ENCODE measurements at places on chromosomes 12 and 14.

GRCh38 chr12:69196302-69197288, 42.8 kb upstream of the CPSF6 start:
- DNase-seq = no peak

DNA sequence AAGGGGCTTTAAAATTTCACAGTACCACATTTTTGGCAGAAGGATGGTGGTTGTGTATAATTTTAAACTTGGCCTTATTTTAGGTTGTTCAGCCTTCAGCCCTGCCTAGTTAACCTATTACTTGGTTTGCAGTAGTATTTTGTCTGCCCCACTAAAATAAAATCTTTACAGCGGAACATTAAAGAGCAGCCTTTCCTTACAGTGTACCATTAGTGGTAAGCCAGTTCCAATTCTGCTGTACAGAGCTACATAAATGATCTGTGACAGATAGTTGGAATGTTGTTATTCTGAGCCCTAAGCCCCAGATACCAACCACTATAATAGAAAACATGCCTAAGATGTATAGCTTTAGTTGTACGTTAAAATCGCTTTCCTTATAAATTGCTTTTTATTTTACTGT, 56.2 kb downstream of the SLC38A6 start:
- no peak for DNase-seq

DNA sequence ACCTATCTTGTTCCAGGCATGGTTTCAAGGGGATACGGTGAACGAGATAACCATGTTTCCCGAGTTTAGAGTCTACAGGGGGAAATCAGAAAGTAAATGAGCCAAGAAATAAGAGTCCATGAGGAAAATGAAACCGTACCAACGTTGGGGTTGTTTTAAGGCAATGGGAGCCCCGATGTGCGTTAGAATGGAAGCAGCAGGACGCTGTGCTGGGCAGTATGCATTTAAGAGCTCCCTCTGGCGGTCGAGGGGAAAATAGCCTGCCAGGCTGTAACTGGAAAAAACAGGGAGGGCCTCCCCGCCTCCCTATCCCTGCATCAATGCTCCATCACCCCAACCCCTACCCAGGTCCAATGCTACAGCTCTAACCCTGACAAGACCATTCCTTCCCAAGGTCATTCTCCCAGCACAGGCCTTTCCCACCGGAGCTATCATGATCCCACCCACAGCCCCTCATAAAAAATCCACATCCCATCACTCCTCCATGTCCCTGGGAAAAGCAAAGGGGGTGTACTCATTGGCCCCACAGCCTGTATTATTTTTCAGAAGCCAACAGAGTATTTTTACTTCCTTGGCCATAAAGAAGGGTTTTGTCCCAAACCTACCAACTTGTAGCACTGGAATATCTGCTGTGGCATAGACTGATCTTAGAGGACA, 226.3 kb upstream of the NOS1 start:
- DNase-seq = no peak

DNA sequence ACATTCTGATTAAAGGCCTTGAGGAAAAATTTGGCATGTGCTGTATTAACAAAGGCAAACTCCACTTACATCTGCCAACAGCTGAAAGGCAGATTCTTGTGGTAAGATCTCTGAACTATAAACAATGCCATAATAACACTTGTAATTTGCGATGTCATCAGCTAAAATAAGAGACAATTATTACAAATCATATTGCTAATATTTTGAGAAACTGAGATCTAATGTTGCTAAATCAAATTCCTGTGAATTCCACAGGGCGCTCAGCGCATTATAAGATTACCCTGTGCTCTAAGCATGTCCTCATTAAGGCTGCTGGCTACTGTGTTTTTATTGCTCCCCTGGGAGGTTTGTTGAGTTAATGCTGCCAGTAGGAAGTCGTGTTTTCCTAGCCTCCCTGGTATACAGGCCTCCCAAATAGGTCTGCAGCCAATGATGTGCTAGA, 244.8 kb downstream of the DACT1 start:
- DNase-seq = no peak

- no peak for DNase-seq
These were observed 101.5 kb downstream of the TAOK3 start for GRCh38 chr12:118271183-118271582.

GRCh38 chr12:95766356-95767019, 24.1 kb downstream of the NTN4 start:
- DNase-seq = no peak

- DNase-seq = peak; percentile 43
These were observed 107.2 kb downstream of the DUSP6 start for GRCh38 chr12:89245090-89245489.

DNA sequence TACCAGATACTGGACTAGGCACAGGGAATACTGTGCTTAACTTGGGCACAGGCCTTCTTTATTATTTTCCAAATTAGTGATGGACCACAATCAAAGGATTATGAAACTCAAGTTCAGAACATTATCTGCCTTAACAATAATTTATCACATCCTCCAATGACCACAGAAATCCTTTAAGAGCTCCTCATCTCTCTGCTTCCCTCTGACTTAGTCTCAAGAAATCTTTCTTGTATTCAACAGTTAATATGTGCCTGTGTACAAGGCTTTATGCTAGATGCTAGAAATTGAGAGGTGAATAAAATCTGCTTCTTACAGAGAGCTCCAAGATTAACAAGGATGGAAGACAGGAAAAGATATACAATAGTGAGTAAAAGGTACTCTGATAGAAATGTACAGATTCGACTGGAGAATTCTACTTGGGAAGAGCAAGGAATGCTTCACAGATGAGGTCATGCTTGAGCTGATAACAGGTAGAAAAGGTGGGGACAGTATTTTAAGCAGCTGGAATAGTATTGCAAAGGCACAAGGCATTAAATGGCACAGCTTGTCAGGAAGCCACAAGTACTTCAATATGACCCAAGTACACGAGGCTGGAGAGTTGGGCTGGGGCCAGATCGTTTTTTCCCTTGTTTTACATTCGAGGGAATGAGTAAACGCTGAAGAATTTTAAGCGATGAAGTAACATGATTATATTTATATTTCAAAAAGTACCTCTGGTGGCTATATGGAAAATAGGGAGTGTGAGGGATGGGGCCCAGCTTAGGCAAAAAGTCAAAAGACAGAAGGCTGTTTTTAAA, 55.1 kb upstream of the ARID2 start:
- peak; percentile 76 for DNase-seq

- no peak for DNase-seq
These were observed 13.6 kb downstream of the SERPINA1 start for GRCh38 chr14:94374749-94375260.

DNA sequence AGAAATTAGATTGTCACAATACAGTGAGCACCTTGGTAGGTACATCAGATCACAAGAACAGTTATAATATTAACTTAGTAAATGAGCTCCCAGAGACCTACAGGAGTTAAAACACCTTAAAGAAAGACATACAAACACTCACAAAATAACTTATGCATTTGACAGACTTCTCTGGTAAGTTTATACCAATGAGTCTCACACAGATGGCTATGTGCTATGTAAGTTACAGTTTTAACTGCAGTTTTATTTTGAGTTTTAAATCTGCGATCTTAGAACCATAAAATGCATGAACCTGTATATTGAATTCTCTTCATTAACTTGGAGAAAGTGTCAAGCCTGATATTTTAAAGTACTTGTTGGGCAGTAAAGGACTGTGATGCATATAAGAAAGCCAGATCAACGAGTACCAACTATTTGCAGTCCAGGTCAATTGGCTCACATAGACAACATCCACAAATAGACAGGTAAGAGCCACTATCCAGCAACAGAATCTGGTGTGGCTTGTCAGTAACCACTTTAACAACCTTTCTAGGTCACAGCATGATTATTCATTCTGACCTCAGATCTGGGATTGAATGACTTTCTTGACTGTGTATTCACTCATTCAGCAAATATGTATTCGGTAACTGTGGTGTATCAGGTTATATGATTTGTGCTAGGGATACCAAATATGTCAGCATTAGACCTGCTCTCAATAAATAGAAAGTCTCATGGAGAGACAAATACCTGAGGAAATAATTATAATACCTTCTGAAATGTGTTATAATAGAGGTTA, 856.6 kb upstream of the MGAT4C start:
- no peak for DNase-seq

GRCh38 chr14:91258011-91258618, 13.6 kb upstream of the GPR68 start:
- DNase-seq = no peak

GRCh38 chr12:94095618-94096017, 52.8 kb upstream of the PLXNC1 start:
- DNase-seq = no peak

DNA sequence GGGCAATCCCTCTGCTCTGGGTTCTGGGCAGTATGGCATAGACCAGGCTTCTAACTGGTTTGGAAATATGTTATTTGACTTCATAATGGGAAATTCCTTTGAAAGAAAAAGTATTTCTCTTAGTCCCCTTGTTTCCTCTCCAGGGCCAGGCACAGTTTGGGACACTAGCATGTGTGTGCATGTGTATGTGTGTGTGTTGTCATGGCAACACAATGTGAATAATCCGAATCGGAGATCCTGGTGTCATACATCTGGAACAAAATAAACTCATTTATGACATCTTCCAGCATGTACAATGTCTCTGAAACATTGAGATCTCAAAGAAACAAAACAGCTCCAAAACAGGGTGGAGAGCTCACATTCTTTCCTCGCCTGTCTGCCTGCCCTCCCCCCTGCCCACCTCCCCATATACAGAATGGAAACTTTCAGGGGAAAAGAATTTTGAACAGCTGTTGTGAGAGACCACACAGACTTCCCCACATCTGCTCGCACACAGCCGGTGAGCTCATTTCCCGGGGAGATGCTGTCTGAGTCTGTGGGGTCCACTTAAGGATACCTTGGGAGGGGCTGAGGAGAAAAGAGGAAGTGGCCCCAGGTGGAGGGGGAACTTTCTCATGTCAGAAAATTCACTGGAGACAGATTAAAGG, 55.5 kb upstream of the PARP11 start:
- no peak for DNase-seq

Data from non-pigmented ciliary epithelial cell (primary cell).